CD4-positive, alpha-beta T cell (primary cell): ENCODE measurements at places on chromosomes 6 and 20.
A peak's percentile ranks its signal among the peaks of the same experiment; 100 is the strongest.

DNA sequence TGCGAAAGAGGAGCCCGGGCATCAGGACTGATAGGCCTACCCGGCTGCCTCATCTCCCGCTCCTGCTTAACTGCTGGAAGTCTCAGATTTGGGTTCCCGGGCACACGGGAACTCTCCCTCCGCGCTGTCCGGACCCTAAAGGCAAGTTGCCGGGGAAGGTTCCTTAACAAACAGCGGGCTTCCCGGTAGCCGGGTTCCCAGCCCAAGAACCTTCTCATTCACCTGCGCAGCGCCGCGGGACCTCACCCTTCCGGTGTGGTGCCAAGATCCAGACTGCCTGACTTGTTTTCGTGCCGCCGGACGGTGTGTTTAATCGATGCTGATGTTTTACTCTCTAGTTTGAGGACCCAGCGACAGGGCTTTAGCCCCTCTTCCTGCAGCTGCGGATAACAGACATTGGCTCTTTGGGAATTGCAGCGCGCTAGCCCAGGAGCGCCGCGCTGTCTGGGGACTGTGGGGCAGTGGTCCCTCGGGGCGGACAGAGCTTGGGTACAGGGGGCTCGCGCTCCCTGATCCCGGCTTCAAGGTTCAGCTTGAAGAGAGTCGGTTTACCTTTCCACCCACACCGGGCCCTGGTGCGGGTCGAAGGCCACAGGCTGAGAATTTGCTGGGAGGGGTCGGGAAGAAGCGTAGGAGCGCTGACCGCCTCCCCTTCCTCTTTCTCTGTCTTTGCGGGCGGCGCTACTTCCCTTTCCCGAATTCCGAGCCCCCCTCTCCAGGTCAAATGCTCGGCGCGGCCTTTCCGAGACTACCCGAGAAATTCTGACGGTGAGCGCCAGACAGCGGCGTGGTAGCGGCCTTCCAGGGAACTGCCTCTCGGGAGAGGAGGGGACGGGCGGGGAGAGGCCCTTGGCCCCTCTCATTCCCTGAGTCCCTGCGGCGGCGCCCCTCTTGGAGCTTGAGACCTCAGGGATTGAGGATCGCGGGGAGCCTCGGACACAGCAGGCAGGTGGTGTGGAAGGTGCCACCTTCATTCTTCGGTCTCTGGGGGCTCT lies 17.2 kb downstream of the ABT1 start:
- DNase-seq: peak; percentile 51
- H3K27me3 ChIP-seq: peaks cover 43% of the 10 kb centered on the region
- H3K27ac ChIP-seq: no peak overlapping the region
- no peaks in the 10 kb centered on the region for H3K36me3 ChIP-seq
- peaks cover 19% of the 10 kb centered on the region for H3K4me1 ChIP-seq

- no peak overlapping the region for H3K27ac ChIP-seq
- H3K4me1 ChIP-seq: no peaks in the 10 kb centered on the region
- no peaks in the 10 kb centered on the region for H3K36me3 ChIP-seq
- H3K4me3 ChIP-seq: no peak overlapping the region
Observed at GRCh38 chr20:40268321-40269075, 420.5 kb downstream of the MAFB start.

- H3K4me1 ChIP-seq: no peaks in the 10 kb centered on the region
- H3K27me3 ChIP-seq: no peaks in the 10 kb centered on the region
- H3K36me3 ChIP-seq: no peaks in the 10 kb centered on the region
- DNase-seq: no peak
- no peak overlapping the region for H3K4me3 ChIP-seq
- no peak overlapping the region for H3K27ac ChIP-seq
Observed at GRCh38 chr6:82980086-82980485, 85.6 kb downstream of the UBE3D start.

DNA sequence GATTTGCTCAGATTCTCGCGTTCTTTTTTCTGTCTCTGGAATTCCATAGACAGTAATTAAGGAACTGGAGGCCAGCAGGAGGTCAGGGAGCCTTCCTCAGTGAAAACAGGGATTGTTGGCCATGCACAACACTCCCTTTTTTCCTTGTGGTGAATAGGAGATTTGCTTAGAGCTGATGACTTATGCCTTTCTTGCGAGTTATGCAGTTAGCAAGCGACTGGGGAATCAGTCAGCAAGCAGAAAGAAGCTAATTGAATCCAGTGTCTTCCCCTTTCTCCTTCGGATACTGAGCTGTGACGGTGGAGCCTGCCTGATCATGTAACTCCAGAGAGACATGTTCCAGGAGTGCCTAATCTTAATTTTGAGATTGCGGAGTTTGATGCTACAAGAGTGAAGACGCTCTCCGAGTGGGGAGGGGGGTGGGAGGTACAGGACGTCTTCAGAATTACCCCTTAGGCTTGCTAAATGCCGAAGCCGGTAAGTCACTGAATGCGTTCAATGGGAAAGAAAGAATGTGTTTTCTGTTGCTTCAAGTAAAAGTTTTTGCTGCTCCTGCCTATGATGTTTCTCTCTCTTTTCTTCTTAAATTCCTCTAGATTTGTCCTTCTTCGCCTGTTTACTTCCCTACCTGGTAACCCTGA lies 165.9 kb downstream of the SASH1 start:
- no peaks in the 10 kb centered on the region for H3K36me3 ChIP-seq
- H3K4me1 ChIP-seq: no peaks in the 10 kb centered on the region
- no peak overlapping the region for H3K27ac ChIP-seq
- no peak overlapping the region for H3K4me3 ChIP-seq
- H3K27me3 ChIP-seq: no peaks in the 10 kb centered on the region

- no peaks in the 10 kb centered on the region for H3K27me3 ChIP-seq
- no peaks in the 10 kb centered on the region for H3K4me1 ChIP-seq
- H3K27ac ChIP-seq: no peak overlapping the region
- no peak overlapping the region for H3K4me3 ChIP-seq
Observed at GRCh38 chr6:142485256-142485655, 183.4 kb downstream of the ADGRG6 start.

GRCh38 chr20:50317609-50318008 lies 127.0 kb downstream of the CEBPB start:
- DNase-seq: no peak
- no peaks in the 10 kb centered on the region for H3K36me3 ChIP-seq
- H3K27me3 ChIP-seq: peaks cover 3% of the 10 kb centered on the region
- H3K4me3 ChIP-seq: no peak overlapping the region
- no peaks in the 10 kb centered on the region for H3K4me1 ChIP-seq
- H3K27ac ChIP-seq: no peak overlapping the region

DNA sequence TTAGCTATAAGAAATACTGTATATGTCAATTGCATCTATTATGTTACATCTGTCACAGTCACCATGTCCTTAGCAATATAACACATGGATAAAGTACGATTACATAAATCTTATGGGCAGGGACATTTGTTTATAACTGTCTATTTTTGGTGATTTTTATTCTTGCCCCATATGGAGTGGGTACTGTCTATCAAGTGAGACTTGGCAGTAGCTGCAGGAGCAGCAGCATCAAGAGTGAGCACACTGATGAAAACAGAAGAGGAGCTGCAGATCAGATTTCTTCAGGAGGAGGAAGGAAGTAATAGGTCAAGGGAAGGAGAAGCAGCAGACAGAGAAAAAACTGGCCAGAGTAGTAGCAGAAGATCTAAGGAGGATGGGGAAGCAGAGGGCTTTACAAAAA lies 516.7 kb downstream of the C6orf118 start:
- no peaks in the 10 kb centered on the region for H3K27me3 ChIP-seq
- H3K4me3 ChIP-seq: no peak overlapping the region
- no peaks in the 10 kb centered on the region for H3K36me3 ChIP-seq

DNA sequence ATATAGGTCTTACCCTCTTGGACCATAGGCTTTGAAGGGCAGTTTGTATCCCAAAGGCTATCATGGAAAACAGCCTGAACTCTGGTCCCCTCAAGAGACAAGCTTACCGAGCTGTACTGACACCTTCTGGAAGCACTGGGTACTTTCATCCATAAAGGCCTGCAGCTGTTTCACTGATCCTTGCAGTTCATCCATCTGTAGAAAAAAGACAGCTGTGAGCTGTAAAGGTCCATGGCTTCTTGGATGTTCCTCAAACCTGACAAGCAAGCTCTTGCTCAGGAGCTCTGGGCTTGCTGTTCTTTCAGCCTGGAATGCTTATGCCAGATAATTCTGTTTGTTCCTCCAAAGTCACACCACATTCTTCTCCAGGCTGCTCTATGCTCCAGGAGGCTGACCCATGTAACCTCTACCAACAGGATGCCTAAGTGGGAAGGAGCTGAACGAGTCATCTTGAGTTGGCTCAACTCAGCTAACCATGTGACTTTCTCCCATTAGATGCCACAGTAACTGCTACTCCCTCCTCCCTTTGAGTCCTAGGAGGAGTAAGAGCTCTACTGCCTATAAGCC lies 8.8 kb upstream of the NDRG3 start:
- peaks cover 29% of the 10 kb centered on the region for H3K36me3 ChIP-seq
- peak; percentile 58 for DNase-seq
- no peak overlapping the region for H3K27ac ChIP-seq
- H3K4me1 ChIP-seq: no peaks in the 10 kb centered on the region
- H3K4me3 ChIP-seq: no peak overlapping the region

DNA sequence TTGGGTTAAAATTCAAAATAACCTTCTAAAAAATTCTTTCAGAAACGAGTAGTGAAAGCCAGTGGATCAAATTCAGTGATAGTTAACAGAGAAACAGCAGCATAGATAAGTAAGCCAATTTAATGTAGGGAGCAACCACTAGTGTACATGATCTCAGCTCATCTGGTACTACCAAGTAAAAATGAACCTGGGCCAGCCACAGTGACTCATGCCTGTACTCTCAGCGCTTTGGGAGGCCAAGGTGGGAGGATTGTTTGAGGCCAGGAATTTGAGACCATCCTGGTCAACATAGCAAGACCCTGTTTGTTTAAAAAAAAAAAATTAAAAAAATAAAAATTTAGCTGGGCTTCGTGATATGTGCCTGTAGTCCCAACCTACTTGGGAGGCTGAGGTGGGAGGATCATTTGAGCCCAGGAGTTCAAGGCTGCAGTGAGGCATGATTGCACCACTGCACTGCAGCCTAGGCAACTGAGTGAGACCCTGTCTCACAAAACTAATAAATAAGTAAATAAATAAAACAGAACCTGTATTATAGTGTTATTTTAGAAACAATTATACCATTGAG lies 32.4 kb downstream of the CBFA2T2 start:
- peaks cover 13% of the 10 kb centered on the region for H3K36me3 ChIP-seq
- H3K27ac ChIP-seq: no peak overlapping the region
- H3K27me3 ChIP-seq: no peaks in the 10 kb centered on the region
- DNase-seq: no peak
- H3K4me1 ChIP-seq: no peaks in the 10 kb centered on the region

DNA sequence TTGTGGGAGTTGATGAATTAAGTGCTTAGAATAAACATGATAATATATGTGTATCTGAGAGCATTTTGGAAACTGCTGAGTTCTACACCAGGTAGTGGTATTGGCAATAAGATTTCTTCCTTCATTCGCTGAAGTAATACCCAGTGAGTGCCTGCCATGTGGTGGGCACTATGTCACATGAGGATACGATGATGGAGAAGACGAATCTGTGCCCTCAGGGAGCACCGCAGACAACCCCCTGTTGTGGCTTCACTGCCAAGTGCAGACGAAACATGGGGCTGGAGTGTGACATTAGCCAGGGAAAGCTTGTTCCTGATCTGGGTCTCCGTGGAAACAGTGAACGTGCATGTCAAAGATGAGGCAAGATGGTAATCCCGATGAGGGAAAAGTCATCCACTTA lies 7.9 kb downstream of the ZNF76 start:
- H3K4me1 ChIP-seq: peaks cover 7% of the 10 kb centered on the region
- H3K36me3 ChIP-seq: peaks cover 2% of the 10 kb centered on the region
- DNase-seq: no peak
- no peaks in the 10 kb centered on the region for H3K27me3 ChIP-seq
- H3K27ac ChIP-seq: no peak overlapping the region

DNA sequence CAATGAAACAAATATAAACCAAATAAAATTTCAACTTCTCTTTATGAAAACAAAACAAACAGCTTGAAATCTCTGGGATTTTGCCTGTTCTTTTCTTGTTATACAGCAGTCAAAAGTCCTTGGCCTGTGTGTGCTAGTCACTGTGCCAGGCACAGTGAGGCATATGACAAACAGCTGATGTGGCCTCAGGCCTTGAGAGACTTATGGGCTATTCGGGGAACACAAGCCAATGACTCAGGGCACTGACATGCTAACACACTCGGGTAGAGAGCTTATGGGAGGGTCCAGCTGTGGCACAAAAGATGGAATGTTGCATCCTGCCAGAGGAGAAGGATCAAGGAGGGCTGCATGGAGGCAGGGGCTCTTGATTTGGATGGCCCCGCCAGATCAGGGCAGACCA lies 95.4 kb upstream of the NKX2-2 start:
- peaks cover 5% of the 10 kb centered on the region for H3K27me3 ChIP-seq
- H3K4me3 ChIP-seq: no peak overlapping the region
- H3K4me1 ChIP-seq: no peaks in the 10 kb centered on the region
- DNase-seq: no peak

- H3K4me3 ChIP-seq: no peak overlapping the region
- no peak for DNase-seq
- no peak overlapping the region for H3K27ac ChIP-seq
- H3K36me3 ChIP-seq: no peaks in the 10 kb centered on the region
- H3K27me3 ChIP-seq: no peaks in the 10 kb centered on the region
- no peaks in the 10 kb centered on the region for H3K4me1 ChIP-seq
Observed at GRCh38 chr6:47804821-47805220, 23.0 kb downstream of the OPN5 start.
